ENCODE measurements at places on chromosomes 6 and 20. TPM values are rescaled to one million over a fixed set of nuclear protein-coding genes. Genes with fewer than 3 reads are reported as not detected.

DNA sequence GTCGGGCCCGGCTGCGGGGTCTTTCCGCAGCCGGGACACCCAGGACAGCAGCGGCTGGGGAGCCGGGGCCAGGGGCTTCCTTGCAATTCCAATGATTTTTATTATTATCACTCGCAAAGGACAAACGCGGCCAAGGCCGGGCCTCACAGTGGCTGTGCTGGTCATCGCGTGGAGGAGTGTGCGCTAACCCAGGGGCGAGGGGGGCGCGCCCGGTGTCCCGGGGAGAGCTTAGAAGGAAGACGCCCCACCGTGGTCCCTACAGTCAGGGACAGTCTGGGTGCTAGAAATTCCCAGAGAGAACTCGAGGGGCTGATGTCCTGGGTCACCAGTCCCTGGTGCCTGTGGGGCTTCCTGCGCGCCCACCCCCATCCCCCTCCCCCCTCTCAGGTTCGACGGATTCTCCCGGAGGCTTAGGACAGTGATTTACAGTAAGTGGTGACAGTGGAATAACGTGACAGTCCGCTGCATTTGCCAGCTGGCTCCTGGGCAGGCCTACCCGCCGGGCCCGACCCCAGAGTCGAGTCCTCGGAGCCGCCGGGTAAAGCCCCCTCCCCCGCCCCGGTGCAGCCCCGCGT lies 9.5 kb downstream of the FOXC1 start:
- DNase-seq, result no peak

- no peak for DNase-seq
These were observed 460.5 kb upstream of the ARID1B start for GRCh38 chr6:156316583-156317125.

- DNase-seq, result no peak
These were observed 60.2 kb downstream of the CTCFL start for GRCh38 chr20:57464642-57465211.

- DNase-seq, result no peak
These were observed 117.1 kb downstream of the ISM1 start for GRCh38 chr20:13338097-13338661.

GRCh38 chr6:34298941-34299340 lies 50.1 kb upstream of the SMIM29 start:
- DNase-seq, result no peak

DNA sequence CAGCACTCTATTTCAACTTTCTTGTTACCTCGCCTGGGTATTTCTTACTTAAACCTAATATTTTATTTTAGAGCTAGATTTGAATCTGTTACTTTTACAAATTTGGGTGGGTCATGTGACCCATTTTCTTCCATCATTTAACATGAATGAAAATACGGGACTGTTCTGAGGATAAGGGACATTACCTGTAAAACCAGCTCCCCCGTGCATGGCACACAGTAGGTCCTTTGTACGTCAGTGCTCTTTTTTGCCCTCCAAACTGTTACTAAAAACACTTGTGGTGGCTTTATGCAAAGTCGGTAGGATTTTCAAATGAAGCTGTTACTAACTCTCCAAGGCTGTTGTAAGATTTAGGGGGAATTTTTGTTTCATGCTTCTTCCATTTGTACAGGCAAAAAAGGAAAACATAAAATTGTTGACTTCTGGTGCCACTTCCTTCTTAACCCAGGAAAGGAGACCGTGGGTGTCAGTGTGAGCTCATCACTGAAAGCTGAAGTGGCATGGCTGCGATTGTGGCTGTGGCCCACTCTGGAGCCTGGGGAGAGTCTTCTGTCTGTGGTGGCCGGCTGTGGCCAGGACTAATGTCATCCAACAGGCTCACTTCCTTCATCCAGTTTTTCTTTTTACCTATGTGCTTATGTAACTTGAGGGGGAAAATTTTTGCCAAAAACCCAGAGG lies 40.2 kb upstream of the PXDC1 start:
- DNase-seq, result no peak

- no peak for DNase-seq
These were observed 722.2 kb upstream of the CHD6 start for GRCh38 chr20:42340368-42340767.

- DNase-seq, result no peak
These were observed 13.8 kb upstream of the FUCA2 start for GRCh38 chr6:143525356-143525755.

- DNase-seq, result no peak
These were observed 47.7 kb upstream of the POLR1H start for GRCh38 chr6:30013291-30013922.

DNA sequence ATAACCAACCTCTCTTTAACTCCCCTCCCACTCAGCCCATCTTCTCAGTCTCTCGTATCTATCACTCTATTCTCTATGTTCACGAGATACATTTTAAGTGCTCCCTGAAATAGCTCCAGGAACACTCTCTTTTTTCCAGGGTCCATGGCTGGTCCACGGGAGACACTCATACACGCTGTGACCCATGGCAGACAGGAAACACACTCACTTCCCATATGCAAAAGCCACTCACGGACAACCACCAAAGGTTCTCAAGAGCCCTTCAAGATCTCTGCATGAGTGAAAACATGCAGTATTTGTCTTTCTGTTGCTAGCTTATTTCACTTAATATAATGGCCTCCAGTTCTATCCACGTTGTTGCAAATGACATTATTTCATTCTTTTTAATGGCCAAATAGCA lies 71.4 kb upstream of the PCSK2 start:
- no peak for DNase-seq

DNA sequence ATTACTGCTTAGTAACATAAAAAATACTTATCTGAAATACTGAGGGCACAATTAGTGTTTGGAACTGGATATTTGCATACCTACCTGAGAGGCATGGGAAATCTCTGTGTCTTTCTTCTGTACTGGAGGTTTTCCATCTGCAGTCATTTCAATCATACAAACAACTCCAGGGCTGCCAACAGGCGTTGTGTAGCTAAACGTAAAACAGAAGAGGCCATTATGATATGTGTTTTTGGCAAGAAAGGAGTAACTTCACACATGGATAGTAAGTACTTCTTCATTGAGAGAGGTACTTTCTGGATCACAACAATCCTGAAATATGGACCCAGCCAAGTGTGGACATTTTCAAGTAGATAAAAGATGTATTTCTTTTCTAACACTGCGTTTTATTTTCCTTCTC lies 363.4 kb downstream of the PHF3 start:
- no peak for DNase-seq

DNA sequence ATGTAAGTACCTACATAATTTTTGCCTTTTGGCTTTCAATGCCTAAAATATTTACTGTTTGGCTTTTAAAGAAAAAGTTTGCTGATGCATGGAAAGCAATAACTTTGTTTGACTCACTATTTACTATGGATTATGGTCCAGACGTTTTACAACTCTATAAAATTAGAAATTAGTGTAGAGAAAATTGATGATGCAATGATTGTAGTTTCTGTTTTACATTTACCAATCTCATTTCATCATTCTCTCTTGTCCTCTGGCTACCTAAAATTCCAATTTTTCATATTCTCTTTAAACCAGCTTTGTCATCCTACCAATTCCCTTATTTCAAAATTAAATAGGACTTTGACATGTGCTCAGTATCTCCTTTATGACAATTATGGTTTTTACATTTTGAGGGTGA lies 131.0 kb downstream of the IMPG1 start:
- DNase-seq, result no peak

DNA sequence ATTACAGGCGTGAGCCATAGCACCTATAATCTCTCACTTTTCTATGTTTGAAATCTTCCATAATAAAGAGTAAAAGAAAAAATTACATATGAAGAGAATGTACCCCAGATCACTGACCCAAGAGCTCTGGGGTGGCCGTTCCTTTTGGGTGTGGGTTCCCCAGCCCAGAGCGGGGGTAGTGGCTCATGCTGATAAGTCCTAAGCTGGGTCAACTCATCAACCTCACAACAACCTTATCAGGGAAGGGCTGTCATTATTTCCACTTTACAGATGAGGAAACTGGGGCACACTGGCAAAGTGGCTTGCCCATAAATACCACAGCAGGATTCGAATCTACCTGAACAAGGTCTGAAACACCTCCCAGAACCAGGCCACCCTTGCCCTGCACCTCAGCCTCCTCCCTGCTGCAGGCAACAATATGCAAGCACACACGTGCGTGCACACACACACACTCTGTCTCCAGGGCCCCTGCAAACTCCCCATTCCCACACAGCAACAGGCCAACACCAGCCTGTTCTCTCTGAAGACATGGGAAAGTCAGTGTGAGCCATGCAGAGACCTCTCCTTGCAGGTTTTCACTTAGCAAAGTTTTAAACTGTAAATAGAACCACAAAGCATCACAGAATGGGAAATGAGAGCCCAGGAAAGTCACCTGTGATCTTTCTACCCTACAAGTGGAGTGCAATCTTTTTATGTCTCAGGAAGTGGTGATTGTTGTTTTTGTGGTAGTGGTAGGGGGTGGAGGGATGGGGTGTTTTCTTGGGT lies 27.7 kb downstream of the BFSP1 start:
- DNase-seq, result no peak

- no peak for DNase-seq
These were observed 9.9 kb downstream of the RALGAPA2 start for GRCh38 chr20:20702330-20703245.

- DNase-seq, result no peak
These were observed 22.2 kb downstream of the HIVEP1 start for GRCh38 chr6:12034349-12034748.

DNA sequence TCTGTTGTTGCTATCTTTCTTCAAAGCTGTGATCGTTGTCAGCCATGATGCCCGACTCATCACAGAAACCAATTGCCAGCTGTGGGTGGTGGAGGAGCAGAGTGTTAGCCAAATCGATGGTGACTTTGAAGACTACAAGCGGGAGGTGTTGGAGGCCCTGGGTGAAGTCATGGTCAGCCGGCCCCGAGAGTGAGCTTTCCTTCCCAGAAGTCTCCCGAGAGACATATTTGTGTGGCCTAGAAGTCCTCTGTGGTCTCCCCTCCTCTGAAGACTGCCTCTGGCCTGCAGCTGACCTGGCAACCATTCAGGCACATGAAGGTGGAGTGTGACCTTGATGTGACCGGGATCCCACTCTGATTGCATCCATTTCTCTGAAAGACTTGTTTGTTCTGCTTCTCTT lies 19.3 kb downstream of the ABCF1 start:
- no peak for DNase-seq

NMBR gene
- total RNA-seq, result not detected

VIP gene
- total RNA-seq, result 0.36 TPM

ABHD16B gene
- total RNA-seq, result not detected

PHF10 gene
- 30.9 TPM for total RNA-seq

EYA4 gene
- 1.3 TPM for total RNA-seq

RBPJL gene
- not detected for total RNA-seq

TNFRSF6B gene
- total RNA-seq, result 2.8 TPM

MBOAT1 gene
- total RNA-seq, result 4.8 TPM

UTRN gene
- 62.1 TPM for total RNA-seq

APOBEC2 gene
- total RNA-seq, result not detected

GGTLC1 gene
- total RNA-seq, result not detected

Measured in astrocyte (in vitro differentiated cells and primary cell).